ENCODE measurements at places on chromosomes 2 and 18.

GRCh38 chr2:58131191-58132011 lies 84.8 kb downstream of the VRK2 start:
- DNase-seq: no peak

- no peak for DNase-seq
These were observed 47.7 kb downstream of the ACTR2 start for GRCh38 chr2:65275141-65275915.

DNA sequence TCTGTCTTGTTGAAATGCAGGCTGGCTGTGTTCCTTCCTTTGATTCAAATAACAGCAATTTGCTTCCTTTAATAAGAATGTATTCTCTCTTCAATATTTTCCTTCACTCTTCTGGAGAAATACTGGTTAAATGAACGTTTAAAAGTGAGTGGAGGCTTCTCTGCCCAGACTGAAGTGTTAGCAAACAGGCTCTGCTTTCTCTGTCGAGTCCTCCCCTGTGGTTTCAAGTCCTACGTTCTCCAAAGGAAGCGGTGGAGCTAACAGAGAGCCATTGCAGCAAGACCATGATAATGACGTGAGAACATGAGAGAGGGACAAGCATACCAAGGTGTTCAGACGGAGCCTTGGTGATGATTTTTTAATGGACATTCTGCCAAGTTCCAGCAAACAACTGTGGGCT lies 26.2 kb upstream of the PID1 start:
- no peak for DNase-seq

GRCh38 chr2:220811115-220811514 lies 761.0 kb downstream of the EPHA4 start:
- no peak for DNase-seq
